CD8-positive, alpha-beta memory T cell (primary cell): ENCODE measurements at places on chromosomes 2 and 18.

GRCh38 chr2:134170294-134170693 lies 83.6 kb upstream of the MGAT5 start:
- DNase-seq, result no peak

GRCh38 chr2:213069531-213069930 lies 81.9 kb downstream of the IKZF2 start:
- no peak for DNase-seq

- no peak for DNase-seq
These were observed 143.7 kb upstream of the CTNNA2 start for GRCh38 chr2:79369127-79369526.

DNA sequence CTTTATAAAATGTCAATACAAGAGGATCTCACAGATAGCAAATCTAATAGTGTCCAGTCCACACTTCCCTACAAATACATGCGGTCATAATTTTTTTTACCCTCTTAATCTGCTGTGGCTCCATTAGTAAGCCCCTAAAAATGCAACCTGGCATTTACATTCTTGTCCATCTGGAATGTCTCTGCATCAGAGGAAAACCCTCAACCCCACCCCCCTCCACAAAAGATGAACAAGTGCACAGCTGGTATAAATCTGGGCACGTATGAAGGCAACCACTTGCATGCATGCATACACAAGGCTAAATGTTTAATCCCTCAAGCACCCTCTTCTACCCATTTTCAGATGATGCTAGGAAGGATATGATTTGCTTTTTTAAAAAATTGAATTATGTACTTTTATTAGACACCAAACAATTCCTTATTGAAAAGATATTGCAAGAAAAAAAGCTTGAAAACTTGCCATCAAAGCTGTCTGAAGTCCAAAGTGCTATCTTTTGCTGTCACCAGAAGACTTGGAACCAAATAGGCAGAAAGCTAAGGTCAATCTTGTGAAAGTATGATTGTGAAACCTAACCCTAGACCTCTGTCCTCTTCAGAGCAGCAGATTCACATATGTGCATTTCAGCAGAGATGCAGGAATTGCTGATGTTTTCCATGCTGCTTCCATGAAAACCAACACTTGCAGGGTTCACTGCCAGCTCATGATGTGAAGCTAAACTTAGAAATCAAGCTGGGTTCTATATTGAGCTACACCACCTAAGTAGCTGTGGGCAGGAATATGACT lies 39.0 kb downstream of the IRS1 start:
- no peak for DNase-seq

GRCh38 chr2:146874260-146874658 lies 970.6 kb upstream of the ACVR2A start:
- DNase-seq, result no peak

DNA sequence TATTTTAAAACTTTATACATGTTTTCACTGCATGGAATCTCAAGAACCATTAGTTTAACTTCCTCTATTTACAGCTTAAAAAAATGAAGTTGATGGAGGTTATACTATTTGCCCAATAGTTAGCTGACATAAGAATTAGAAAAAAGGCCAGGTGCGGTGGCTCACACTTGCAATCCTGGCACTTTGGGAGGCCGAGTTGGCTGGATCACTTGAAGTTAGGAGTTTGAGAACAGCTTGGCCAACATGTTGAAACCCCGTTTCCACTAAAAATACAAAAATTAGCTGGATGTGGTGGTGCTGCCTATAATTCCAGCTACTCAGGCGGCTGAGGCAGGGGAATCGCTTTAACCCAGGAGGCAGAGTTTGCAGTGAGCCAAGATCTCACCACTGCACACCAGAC lies 125.1 kb upstream of the CDH19 start:
- no peak for DNase-seq

DNA sequence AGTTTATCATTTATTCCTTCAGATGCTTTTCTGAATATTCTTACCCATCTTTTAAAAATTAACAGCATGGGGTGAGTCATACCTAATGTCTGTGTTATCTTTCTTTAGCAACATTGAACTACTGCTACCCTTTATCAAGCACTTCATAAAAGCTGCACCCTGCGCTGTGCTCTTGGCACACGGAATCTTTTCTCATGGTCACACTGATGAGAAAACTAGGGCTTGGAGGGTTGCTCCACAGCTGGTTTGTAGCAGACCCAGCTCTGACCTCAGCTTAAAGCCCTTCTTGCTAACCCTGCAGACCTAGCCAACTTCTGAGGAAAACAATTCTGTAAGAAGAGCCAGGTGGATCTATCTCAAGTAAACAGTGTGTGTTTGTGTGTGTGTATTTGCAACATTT lies 106.3 kb downstream of the RNF144A start:
- no peak for DNase-seq

DNA sequence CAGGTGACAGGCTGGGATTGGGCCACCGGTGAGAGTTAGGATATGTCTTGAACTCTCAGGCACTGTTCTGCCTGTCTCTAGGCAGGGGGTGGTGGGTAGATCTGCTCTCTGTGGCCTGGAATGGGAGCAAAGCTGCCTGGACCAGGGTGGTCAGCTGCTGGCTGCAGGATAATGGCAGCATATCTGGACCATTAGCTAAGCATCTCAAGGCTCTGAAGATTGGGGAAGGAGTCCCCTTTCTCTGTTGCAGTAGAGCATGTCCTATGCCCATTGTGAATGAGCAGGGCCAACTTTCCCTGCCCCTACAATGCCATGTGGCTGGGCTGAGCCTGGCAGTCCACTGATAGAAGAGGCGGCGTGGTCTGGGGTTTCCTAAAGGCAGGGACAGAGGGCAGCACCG lies 34.6 kb downstream of the LOXHD1 start:
- DNase-seq, result no peak

DNA sequence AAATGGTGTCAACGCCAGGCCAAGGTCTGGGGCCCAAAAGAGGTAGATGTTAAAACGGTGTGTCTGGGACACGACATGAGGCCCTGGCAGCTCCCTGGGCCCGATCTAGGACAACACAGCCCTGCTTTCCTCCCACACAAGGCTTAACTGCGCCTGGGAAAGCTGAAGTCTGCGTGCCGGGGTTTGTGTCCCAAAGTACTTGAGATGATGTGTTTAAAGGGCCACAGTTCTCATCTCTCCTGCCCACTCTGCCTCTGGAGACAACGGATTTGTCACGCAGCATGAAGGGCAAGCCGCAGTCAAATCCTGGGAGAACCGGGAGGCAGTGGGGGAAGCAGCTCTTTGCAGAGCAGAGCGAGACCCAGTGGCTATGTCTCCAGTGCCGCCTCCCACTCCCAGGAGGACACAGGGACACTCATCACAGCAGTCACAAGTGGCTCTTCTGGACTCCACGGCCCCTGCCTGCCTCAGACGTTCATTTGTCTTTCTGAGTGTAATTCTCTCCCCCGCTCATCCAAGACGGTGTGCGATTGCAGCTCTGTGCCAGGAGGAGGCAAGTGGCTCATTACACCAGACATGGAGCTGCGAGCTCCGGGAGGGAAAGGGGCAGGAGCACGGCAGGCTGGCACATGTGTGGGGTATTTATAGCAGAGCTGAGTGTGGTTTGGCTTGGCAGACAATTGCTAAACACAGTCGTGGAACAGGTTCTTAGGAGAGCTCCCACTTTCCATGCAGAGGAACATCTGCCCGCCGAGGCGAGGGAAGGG lies 57.7 kb upstream of the SEMA4C start:
- DNase-seq, result no peak

GRCh38 chr2:77169426-77169825 lies 352.8 kb downstream of the LRRTM4 start:
- no peak for DNase-seq

DNA sequence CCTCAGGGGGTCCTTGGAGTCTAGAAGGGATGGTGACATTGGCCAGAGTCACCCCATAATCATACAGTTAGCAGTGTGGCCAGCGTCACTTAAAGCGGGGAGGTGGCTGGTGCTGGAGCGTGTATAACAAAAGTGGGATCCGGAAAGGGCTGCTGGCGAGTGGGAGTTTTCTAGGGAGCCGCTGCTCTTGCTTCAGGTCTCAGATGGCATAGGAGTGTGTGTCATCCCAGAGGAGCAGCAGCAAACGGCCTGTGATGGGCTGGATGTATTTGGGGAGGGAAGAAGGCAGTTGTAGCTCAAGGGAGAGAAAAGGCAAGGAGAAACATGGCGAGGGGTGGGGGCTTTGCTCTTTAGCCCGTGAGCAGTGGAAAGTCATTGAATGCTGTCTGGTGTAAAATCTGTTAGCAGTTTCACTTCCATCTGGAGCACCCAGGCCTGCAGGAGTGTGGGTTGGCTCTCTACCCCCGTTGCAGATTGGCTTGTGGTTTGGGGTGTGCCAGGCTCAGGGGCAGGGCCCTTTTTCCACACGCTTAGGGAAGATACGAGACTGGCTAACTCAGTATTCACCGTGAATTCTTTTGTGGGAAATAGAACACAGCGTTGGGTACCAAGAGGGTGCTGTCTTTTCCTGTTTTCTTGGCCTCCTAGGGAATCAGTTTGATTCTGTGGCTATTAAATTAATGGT lies 120.5 kb downstream of the AGAP1 start:
- DNase-seq, result no peak
